ENCODE measurements at places on chromosomes 7 and 10.

- DNase-seq, result no peak
These were observed 108.9 kb upstream of the FRMD4A start for GRCh38 chr10:14439451-14440259.

DNA sequence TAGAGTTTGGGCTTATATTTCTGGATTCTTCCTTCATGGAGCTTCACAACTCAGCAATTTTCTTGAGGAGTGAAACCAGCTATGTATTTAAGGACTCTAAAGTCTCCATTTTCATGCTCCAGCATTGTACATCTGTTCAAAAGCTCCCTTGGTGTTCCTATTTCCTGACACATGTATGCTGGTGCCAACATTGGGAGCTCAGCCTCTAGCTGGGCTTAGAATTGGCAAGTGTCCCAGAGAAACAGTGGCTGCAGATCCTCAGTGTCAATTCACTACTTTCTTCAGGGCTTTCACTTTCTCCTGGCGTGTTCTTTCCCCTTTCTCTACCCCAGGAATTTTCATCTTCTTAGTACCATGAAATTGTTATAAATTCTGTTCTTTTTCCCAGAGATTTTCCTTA is 103.1 kb downstream of the ZNF467 start:
- DNase-seq, result no peak

DNA sequence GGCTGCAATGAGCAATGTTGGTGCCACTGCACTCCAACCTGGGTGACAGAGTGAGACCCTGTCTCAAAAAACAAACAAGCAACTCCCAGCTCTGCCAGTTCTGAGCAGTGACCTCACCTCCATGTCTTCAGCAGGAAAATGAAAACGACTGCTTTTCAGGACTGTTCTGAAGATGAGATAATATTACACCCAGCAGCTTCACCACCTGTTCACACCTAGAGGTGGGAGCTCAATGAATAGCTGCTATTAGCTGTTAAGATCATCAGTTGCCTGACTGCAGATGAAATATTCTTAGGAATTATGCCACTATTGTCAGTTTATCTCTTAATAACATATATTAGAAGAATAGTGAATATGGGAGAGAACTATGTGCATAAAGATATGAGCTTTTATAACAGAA is 48.4 kb upstream of the CYTH3 start:
- no peak for DNase-seq

- DNase-seq, result no peak
These were observed 180.3 kb upstream of the MYO3A start for GRCh38 chr10:25753776-25754175.

GRCh38 chr7:47420122-47420780 is 161.7 kb downstream of the TNS3 start:
- DNase-seq, result no peak

- DNase-seq, result no peak
These were observed 23.6 kb downstream of the MCM10 start for GRCh38 chr10:13184730-13185514.
